ENCODE measurements at places on chromosomes 3 and 15. TPM values are rescaled to one million over a fixed set of nuclear protein-coding genes. Genes with fewer than 3 reads are reported as not detected.

- no peak for DNase-seq
These were observed 74.3 kb downstream of the CORO2B start for GRCh38 chr15:68653031-68653635.

- DNase-seq: no peak
These were observed 16.0 kb downstream of the NR2F2 start for GRCh38 chr15:96346409-96346970.

DNA sequence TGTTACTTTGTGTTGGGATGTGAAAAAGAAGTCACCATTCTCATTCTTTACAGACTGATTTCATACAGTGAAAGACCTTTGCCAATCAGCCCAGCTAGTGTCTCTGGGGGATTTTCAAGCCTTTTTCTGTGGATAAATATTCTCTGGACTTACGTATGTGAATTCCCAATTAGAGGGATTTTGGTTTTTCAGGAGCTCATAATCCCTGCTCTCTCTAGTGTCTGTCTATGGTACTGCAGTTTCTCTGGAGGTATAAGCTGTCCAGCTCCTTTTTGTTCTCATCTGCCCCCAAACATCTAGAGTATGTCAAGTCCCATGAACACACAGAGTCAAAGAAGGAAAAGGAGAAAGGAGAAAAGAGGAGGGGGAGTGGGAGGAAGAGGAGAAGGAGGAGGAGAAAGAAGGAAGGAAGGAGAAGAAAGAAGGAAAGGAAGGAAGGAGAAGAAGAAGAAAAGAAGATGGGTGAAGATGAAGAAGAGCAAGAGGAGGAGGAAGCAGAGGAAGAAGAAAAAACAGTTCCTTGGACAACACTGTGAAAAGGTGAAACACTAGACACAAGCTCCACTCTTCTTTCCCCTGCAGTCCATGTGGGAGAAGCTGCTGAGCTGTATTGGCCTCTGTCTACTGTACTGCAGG lies 218.6 kb downstream of the GREM1 start:
- no peak for DNase-seq

- no peak for DNase-seq
These were observed 205.3 kb downstream of the SOX2 start for GRCh38 chr3:181917027-181917426.

DNA sequence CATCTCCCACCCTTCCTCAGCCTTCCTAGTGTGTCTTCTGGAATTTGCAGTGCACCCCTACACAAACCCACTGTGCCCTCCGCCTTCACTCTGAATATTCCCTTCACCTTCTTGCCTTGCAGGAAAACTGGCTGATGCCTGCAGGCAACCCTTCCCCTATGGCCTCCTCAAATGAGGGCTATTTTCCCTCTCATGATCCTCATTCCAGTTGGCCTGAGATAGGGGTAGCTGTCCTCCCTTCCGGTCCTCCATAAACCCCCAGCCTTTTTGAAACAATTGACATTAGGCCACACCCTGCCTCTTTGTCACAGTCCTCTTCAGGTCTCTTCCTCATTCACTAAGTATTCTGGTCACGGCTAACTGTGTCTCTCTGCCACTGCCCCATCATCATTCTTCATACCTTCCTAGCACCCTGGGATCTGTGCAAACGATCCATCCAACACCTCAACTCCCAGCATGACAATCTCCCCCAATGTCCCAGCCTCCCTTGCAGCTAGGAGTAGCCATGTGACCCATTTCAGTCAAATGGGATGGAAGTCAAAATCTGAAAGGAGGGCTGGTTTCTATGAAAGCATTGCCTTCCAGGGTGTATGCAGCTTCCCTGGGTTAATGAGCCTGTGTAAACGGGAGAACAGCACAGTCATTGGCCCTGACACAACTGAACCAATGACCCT lies 8.5 kb upstream of the TICRR start:
- no peak for DNase-seq

GRCh38 chr3:124813541-124813940 lies 73.6 kb downstream of the ITGB5 start:
- no peak for DNase-seq

The BUB1B gene
- total RNA-seq: 73.1 TPM
